ENCODE measurements at places on chromosomes 16 and 17.

GRCh38 chr17:49890852-49891251 lies 43.0 kb upstream of the TAC4 start:
- no peak for DNase-seq

DNA sequence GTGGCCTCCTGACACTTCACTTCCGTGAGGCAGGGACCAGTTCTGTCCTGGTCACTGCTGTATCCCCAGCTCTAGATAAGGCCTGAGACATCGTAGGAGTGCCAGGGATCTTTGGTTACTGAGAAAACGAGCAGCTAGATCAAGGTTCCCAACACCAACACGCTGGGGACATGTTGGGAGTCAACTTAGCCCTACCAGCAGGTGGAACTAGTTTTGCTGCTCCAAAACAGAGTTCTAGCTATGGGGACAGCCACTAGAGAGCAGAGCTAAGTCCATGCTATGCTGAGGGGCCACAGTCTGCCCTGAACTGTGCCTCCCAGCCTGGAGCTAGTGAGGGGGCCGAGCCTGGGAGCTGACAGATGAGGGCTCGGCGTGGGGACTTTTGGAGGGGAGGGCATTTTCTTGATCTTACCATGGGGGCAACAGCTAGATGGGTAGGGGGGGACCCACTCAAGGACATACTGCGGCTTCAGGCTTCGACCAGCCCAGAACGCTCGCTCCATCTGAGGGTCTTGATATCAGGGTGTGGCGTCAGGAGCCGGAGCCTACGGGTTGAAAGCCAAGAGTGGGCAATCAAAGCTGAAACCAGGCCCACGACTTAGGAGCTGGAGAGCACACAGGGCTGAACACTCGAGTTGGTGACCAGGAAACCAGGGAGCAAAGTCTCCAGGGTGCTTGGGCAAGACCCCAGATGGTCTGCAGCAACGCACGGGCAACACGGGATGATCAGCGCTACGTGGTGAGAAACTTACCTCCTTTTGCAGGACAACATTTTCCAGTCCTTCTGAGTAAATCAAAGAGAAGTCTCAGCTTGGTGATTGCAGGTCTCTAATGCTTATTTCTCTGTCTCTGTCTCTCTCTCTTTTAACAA lies 13.4 kb downstream of the SNX20 start:
- no peak for DNase-seq

GRCh38 chr16:67649494-67649931 lies 4.6 kb downstream of the CARMIL2 start:
- no peak for DNase-seq

DNA sequence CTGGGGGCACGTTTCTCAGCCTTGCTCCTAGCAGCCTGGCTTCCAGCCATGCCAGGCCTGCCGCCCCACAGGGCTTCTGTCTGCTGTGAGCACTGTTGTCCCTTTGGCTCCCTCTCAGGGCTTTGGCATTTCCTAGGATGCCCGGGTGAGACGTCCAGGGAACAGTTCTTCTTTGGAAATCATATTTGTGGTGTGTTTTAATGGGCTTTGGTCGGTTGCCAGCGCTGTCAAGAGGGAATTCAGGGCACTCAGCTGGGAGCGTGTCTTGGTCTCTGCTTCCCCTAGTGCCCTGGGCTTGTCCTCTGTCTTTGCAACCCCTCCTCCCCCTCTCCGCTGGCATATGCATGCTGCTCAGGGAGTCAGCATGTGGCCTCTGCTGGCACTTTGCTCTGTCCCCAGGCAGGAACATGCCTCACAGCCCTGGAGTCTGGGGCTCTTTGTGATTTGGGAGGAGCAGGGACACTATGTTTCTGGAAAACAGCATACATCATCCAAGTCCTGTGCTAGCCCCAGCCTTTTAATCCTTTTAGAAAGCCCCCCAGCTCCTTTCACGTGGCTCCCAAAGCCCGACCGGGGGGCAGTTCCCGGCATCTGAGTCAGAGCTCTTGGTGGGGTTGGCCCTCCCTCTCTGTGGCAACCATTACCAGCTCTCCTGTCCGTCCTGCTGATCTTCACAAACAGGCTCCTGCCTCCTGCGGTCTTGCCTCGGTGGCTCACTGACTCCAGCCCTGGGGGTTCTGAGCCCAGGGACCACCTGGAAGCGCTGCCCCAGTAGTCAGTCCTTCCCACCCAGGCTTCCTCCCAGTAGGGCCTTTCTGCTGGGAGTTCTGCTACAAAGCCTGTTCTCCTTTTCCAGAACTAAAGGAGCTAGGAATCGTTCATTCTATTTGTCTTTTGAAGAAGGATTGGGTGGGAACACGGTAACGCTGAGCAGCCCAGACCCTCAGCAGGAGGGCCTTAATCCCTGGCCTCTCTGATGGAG lies 26.7 kb downstream of the SAP30BP start:
- peak; percentile 92 for DNase-seq

GRCh38 chr16:11506741-11507305 lies 79.9 kb downstream of the LITAF start:
- DNase-seq, result no peak

- DNase-seq, result peak; percentile 52
These were observed 61.7 kb upstream of the ZNF469 start for GRCh38 chr16:88320947-88321634.

DNA sequence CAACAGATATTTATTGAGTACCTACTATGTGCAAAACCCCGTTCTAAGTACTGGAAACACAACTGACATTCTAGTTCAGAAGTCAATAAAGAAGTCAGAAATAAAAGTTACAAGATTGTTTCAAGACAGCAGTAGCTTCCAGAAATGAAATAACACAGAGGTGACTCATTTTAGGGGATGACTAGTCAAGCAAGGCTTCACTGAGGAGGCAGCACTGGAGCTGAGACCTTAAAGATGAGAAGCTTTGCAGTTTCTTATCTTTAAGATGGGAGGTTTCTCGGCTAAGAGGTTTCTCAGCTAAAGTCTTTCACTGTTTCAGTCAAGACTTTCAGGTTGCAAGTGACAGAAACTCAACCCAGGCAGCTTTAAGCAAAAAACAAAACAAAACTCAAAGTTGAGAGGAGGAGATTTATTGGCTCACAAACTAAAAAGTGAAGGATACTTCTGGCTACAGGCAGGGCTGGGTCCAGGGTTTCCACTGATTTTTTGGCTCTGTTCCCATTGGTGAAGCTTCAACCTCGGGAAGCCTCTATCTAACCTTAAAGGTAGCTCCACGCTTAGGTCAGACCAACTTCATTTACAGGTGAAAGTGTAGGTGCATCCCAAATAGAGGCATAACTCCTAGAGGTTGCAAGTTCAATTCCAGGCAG lies 7.4 kb upstream of the MMP2 start:
- DNase-seq, result peak; percentile 13

DNA sequence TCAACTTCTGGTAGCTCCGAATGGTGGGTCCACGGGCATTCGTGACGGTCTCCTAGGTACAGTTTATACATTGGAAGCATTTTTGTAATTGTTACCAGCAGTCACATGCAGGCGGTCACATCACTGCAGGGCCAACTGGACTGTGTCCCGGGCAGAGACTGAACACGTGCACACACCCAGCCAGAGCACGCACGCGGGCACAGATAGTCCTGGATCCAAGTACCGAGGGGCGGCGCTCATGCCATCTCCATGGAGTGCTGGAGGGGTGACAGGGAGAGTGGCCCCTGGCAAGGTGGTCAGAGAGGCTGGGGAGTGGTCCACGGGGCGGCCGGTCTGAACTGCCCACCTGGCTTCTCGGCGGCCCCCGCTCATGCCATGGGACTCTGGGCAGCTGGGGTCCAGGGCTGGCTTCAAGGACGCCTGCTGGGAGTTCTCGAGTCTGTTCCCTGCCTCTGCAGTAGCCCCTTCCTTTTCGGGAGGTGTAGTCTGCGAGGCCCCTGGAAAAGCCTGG lies 34.2 kb downstream of the BAIAP2 start:
- no peak for DNase-seq

- DNase-seq, result peak; percentile 41
These were observed 195.8 kb downstream of the KCNJ2 start for GRCh38 chr17:70365091-70365583.

- no peak for DNase-seq
These were observed 167.0 kb downstream of the ENGASE start for GRCh38 chr17:79241616-79242015.

GRCh38 chr16:86554599-86554916 lies 477 bp downstream of the MTHFSD start:
- no peak for DNase-seq

- no peak for DNase-seq
These were observed 410.6 kb downstream of the ZFHX3 start for GRCh38 chr16:72637306-72637705.

GRCh38 chr16:89938175-89938885 lies 10.2 kb upstream of the DEF8 start:
- DNase-seq, result no peak

Measured in SW480 (cell line).